ENCODE measurements at places on chromosomes 4 and X. TPM values are rescaled to one million over a fixed set of nuclear protein-coding genes. Genes with fewer than 3 reads are reported as not detected.

The SYN1 gene
- total RNA-seq, result 0.37 TPM

The F9 gene
- not detected for total RNA-seq

The RENBP gene
- total RNA-seq, result not detected

The IL1RAPL1 gene
- 0.20 TPM for total RNA-seq

DNA sequence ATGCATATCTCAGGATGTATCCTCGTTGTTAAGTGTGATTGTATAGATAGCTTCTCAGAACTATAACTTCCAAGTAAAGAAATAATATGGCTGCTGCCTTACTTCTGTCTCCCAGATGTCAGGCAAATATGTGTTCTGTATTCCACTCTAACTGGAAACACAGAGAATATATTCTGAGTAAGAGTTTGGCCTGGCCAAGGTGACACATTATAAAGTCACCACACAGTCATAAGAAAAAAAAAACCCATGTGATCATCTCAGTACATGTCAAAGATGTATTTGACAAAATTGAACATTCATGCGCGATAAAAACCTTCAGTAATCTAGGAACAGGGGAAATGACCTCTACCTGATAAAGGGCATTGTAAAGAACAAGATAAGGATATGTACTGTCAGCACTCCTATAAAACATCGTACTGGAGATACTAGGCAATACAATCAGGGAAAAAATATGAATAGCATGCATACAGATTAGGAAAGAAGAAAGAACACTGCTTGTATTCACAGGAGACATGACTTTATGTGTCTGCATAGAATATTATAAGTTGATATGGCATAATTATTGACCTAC is 207.1 kb downstream of the ZNF330 start:
- no peak for DNase-seq

DNA sequence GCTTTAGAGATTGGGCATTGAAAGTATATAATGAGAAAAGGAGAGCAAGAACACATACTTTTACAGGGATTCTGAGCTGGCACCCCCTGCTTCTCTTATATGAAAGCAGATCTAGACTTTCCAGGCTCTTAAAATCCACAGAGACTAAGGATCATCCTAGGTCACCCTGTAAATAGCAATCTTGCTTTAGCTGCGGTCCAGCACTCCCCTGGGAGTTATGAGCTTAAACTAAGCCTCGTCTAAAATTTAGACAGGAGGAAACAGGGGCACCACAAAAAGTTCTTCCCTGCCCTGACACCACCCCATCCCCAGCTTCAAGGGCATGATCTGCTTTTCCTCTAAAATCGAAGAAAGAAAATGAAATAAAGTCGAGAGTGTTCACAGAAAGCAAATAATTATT is 143.3 kb upstream of the KCNIP4 start:
- DNase-seq, result no peak

DNA sequence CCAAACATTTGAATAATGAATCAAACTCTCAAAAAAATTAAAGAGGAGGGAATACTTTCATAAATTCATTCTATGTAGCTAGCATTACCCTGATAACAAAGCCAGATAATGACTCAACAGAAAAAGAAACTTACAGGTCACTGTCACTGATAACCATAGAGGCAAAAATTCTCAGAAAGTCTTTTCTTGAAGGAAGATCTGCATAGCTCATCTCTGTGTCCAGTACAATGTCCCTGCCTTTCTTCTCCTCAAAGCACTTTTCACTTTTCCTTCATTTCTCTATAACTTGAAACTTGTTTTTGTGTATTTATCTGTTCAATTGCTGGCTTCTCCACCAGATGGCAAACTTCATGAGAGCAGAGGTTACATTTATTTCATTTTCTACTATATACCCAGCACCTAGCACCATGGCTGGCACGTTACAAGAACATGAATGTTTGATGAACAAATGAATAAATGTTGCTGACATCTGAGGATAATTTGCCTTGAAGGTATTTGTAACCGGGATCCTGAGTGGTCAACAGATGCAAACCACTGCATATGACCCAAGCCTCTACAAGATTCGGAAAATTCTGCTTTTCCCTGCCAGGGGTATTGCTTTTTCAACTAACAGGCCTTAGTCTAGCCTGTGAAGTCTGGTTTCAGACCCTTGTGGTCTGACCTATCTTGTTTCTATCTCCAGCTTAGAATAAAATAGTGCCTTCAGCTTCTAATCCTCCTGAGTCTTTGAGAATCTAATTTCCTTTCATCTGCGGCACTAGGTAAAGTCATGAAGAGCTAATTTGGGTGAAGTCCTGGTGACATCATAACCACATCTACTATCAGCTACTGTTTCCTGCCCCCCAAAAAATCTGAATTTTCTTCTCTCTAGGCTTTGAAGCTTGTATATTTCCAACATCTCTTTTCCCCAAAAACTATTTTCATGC is 52.5 kb upstream of the ANTXR2 start:
- DNase-seq, result peak; percentile 8

DNA sequence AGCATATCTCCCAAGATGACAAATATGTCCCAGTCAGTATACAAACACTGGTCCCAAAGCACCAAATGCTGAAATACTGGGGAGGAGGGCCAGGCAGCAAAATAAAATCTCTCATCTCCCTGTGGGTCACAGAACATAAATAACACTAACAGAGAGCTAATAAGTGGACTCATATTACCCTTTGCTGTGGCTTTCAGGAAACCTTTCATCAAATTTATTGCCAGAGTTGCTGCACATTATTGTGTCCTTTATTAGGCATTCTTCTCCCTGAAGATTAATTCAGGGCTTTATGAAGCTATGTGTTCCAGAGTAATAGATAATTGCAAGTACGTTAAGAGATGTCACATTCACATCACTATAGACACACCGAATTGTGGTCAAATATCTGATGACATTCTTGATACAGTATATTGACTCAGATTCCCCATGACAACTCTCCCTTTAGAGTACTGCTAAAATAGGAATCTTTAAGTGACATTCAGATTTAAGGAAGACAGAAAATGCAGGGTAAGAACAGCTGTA is 124.1 kb upstream of the PRR32 start:
- no peak for DNase-seq

- no peak for DNase-seq
Measured at GRCh38 chrX:69988955-69989394, 60.8 kb downstream of the AWAT2 start.

DNA sequence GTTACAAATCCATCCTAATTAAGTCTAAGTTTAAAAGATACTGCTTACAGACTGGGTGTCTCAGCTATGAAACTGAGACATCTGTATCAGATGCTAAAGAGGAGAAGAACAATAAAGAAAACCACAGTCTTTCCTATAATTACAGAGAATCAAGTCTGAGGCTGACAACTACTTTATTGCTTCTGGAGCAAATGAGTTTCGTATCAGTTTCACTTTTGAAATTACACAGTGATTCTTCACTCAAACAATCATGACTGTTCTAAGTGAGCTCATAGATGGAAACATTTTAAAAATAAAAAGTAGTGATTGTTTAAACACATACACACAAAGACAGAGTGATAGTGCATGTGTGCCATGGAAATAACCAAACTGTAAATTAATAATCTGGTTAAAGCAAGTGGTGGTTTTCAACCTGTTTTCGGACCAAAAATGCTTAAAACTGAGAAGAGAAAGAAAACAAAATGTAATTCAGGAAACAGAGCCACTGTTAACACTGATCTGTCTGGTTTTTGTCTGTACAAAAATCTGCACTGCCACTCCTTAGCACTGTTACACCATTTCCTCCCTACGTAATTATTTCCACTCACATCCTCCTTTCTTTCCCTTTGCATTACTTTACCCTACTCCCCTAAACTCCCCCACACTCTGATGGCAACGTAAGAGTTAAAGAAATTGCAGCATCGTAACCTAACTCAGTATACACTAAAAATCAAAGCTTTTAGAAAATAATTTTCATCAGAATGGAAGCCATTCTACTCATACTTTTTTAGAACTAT is 12.5 kb downstream of the RFC1 start:
- DNase-seq, result no peak

- no peak for DNase-seq
Measured at GRCh38 chrX:103783971-103784370, 7.3 kb downstream of the PLP1 start.

DNA sequence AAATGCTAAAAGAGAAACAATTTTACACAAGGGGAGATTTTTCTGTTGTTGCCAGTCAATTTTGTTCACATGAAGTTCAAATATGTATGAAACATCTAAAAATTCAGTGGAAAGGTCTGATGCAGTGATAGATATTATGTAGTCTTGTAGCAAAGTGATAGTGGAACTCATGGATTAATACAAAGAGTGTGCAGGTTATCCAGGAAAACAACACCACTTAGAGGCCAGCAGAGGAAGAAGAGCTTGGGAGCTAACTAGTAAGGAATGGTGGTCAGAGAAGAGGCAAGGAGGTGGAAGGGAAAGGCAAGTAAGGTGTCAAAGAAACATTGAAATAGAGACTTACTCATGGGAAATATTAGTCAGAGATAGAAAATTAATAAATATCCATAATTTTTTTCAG is 395.6 kb downstream of the MAPK10 start:
- no peak for DNase-seq

All from transverse colon (tissue), 4 donors.